SK-N-SH (cell line): ENCODE measurements at places on chromosomes 1 and 21. TPM values are rescaled to one million over a fixed set of nuclear protein-coding genes. Genes with fewer than 3 reads are reported as not detected.
A peak's percentile ranks its signal among the peaks of the same experiment; 100 is the strongest.

The C8B gene
- not detected in 2 replicates for polyA plus RNA-seq

The TCP10L gene
- polyA plus RNA-seq, result 0.08 and 0.33 TPM in 2 replicates

GRCh38 chr1:38235705-38236104 is 189.1 kb upstream of the POU3F1 start:
- H3K36me3 ChIP-seq, result no peaks in the 10 kb centered on the region
- no peak overlapping the region for H3K27ac ChIP-seq
- H3K4me3 ChIP-seq, result no peak overlapping the region
- DNase-seq, result no peak
- H3K27me3 ChIP-seq, result no peaks in the 10 kb centered on the region

DNA sequence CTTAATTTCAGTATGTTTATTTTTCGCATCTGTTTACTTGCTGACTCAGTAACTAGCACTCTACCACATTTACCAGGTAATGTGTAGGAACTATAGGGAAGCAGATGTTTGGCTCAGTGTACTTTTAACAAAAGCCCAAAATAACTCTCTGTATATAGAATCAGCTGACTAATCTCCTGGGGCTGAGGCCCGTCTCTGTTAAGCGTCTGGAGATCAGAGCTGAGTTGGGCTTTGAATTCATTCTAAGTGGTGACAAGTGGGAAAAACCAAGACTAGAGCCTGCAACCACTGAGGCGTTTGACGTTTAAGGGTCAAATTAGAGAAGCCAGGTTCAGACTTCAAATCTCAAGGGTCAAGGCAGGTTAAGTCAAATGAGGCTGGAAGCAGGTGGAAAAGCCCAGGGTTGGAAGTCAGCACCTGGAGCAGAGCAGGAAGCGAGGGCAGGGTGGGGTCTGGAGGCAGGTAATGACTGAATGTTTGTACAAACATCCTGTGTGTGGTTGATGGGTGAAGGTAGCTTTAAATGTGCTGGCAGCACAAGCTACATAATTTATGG is 56.8 kb upstream of the LYST start:
- no peaks in the 10 kb centered on the region for H3K36me3 ChIP-seq
- peaks cover 32% of the 10 kb centered on the region for H3K4me1 ChIP-seq
- no peak for DNase-seq

GRCh38 chr1:241413386-241413785 is 56.4 kb upstream of the RGS7 start:
- no peak overlapping the region for H3K4me3 ChIP-seq
- no peak overlapping the region for H3K27ac ChIP-seq
- no peak for DNase-seq
- H3K36me3 ChIP-seq, result no peaks in the 10 kb centered on the region

The UBE2U gene
- polyA plus RNA-seq, result not detected in 2 replicates

GRCh38 chr21:31798842-31799704 is 67.2 kb upstream of the SCAF4 start:
- H3K36me3 ChIP-seq, result no peaks in the 10 kb centered on the region
- H3K4me3 ChIP-seq, result no peak overlapping the region
- no peaks in the 10 kb centered on the region; the same call in 1 of the 2 replicates for H3K4me1 ChIP-seq
- no peak for DNase-seq

- H3K27ac ChIP-seq, result no peak overlapping the region; the same call in 1 of the 2 replicates
- H3K27me3 ChIP-seq, result no peaks in the 10 kb centered on the region
- no peaks in the 10 kb centered on the region; the same call in 1 of the 2 replicates for H3K4me1 ChIP-seq
- no peaks in the 10 kb centered on the region for H3K36me3 ChIP-seq
Observed at GRCh38 chr1:65494671-65495070, 74.2 kb downstream of the LEPR start.

The OR2T2 gene
- not detected in 2 replicates for polyA plus RNA-seq

DNA sequence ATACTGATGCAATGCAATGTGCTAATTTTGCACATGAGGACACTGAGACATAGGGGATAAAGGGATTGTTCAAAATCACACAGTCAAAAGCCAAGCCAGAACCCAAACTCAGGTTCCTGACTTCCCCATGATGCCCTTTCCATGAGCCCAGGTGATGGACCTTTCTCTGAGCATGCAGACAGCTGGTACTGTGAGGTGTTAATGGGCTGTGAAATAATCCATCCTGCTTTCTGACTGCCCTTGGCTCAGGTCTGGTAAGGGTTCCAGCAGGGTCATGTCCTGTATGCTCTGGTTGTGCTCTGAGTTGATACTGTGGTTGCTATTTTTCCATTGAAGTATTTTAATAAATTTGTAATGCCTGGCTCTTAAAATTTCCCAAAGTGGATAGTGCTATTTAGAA is 50.0 kb downstream of the CNIH3 start:
- H3K27ac ChIP-seq, result no peak overlapping the region
- H3K4me1 ChIP-seq, result no peaks in the 10 kb centered on the region
- no peaks in the 10 kb centered on the region for H3K27me3 ChIP-seq
- no peaks in the 10 kb centered on the region for H3K36me3 ChIP-seq
- H3K4me3 ChIP-seq, result no peak overlapping the region

The AQP10 gene
- polyA plus RNA-seq, result 0.02 and 0.13 TPM in 2 replicates

DNA sequence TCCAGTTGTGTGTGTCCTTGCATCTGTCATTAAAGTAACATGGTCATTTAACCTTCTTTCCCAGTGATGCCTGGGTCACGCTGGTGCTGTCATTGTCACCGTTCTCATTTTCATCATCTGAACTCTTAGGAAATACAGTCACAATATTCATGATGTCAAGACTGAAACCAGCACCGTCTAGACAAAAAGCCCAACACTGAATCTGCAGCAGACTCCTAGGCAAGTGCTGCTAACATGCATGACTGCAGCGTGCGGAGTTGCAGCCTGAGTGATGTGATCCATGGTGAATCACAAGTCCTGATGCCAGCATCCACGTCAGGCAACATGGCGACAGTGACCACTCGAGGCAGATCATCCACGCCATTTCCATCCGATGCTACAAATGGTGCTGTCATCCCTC is 37.6 kb downstream of the MRPL37 start:
- H3K27ac ChIP-seq, result no peak overlapping the region; the same call in 1 of the 2 replicates
- DNase-seq, result no peak
- peaks cover 34% of the 10 kb centered on the region for H3K36me3 ChIP-seq
- no peak overlapping the region for H3K4me3 ChIP-seq
- no peaks in the 10 kb centered on the region for H3K27me3 ChIP-seq
- no peaks in the 10 kb centered on the region for H3K4me1 ChIP-seq

DNA sequence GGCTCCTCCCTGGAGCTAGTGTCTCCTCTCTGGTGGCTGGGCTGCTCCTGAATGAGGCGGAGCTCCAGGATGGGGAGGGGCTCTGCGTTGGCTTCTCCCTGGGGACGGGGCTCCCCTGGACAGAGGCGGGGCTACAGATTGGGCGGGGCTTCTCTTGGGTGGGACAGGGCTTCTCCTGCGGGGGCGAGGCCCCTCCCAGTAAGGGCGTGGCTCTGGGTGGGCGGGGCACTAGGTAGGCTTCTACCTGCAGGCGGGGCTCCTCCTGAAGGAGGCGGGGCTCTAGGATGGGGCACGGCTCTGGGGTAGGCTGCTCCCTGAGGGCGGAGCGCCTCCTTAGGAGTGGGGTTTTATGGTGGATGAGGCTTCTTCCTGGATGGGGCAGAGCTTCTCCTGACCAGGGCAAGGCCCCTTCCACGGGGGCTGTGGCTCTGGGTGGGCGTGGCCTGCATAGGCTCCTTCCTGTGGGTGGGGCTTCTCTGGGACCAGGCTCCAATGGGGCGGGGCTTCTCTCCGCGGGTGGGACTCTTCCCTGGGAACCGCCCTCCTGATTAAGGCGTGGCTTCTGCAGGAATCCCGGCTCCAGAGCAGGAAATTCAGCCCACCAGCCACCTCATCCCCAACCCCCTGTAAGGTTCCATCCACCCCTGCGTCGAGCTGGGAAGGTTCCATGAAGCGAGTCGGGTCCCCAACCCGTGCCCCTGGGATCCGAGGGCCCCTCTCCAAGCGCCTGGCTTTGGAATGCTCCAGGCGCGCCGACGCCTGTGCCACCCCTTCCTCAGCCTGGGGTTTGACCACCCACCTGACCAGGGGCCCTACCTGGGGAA is 22.7 kb upstream of the ARF1 start:
- H3K27ac ChIP-seq, result no peak overlapping the region
- H3K4me1 ChIP-seq, result no peaks in the 10 kb centered on the region; the same call in 1 of the 2 replicates
- peaks cover 29% of the 10 kb centered on the region; the same call in 1 of the 2 replicates for H3K27me3 ChIP-seq
- H3K4me3 ChIP-seq, result peak overlapping the region; percentile 41; the same call in 1 of the 2 replicates

DNA sequence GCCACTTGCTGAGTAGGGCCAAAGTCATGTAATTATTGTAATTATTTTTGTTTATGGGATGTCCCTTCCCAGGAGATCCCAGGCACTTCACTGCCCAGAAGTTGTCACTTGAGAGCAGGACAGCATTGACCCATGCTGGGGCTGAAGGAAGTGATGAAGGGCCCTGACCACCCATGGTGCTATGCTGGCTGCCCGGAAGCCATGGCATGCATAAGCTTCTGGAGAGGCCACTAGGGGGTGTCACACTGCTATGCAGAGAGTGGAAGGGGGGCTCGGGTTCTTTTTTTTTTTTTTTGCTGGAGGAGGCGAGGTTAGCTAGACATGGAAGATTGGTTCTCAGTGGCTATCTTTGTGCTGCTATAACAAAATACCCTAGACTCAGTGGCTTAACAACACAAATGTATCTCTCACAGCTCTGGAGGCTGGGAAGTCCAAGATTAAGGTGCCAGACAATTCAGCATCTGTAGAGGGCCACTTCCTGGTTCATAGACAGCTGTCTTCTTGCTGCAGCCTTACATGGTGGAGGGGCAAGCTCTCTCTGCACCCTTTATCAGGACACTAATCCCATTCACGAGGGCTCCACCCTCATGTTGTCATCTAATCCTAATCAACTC is 84.9 kb downstream of the CNIH3 start:
- peak; percentile 44 for DNase-seq
- no peak overlapping the region for H3K27ac ChIP-seq
- H3K27me3 ChIP-seq, result no peaks in the 10 kb centered on the region
- H3K36me3 ChIP-seq, result peaks cover 3% of the 10 kb centered on the region; the same call in 1 of the 2 replicates

The HES2 gene
- 0.03 TPM in 2 replicates for polyA plus RNA-seq

The KLHL21 gene
- 9.0 and 12.5 TPM in 2 replicates for polyA plus RNA-seq

The LCE1A gene
- polyA plus RNA-seq, result not detected in 2 replicates

- DNase-seq, result no peak
- H3K27ac ChIP-seq, result no peak overlapping the region
- H3K36me3 ChIP-seq, result no peaks in the 10 kb centered on the region
- H3K27me3 ChIP-seq, result no peaks in the 10 kb centered on the region
- H3K4me3 ChIP-seq, result no peak overlapping the region
- no peaks in the 10 kb centered on the region for H3K4me1 ChIP-seq
Observed at GRCh38 chr1:34690269-34690668, 64.6 kb upstream of the GJB5 start.

The PLA2G2C gene
- not detected in 2 replicates for polyA plus RNA-seq

The METTL18 gene
- 1.7 and 2.3 TPM in 2 replicates for polyA plus RNA-seq

GRCh38 chr21:41121785-41122415 is 46.1 kb upstream of the BACE2 start:
- H3K27me3 ChIP-seq, result 0 out of 2 replicates have a peak, but pooled peaks cover 6% of the 10 kb centered on the region
- H3K4me3 ChIP-seq, result no peak overlapping the region
- H3K4me1 ChIP-seq, result no peaks in the 10 kb centered on the region
- H3K36me3 ChIP-seq, result no peaks in the 10 kb centered on the region

The CD101 gene
- polyA plus RNA-seq, result 0.08 and 0.16 TPM in 2 replicates

GRCh38 chr1:34140011-34140676 is 24.9 kb downstream of the CSMD2 start:
- no peaks in the 10 kb centered on the region for H3K27me3 ChIP-seq
- no peaks in the 10 kb centered on the region for H3K36me3 ChIP-seq
- H3K27ac ChIP-seq, result no peak overlapping the region
- no peaks in the 10 kb centered on the region for H3K4me1 ChIP-seq

- H3K27me3 ChIP-seq, result peaks cover 38% of the 10 kb centered on the region; the same call in 1 of the 2 replicates
- no peaks in the 10 kb centered on the region for H3K36me3 ChIP-seq
- peak; percentile 63 for DNase-seq
- no peak overlapping the region; the same call in 1 of the 2 replicates for H3K4me3 ChIP-seq
- H3K27ac ChIP-seq, result no peak overlapping the region
Observed at GRCh38 chr21:34693192-34693810, 24.5 kb downstream of the CLIC6 start.

The ZCCHC17 gene
- 25.8 and 33.8 TPM in 2 replicates for polyA plus RNA-seq

DNA sequence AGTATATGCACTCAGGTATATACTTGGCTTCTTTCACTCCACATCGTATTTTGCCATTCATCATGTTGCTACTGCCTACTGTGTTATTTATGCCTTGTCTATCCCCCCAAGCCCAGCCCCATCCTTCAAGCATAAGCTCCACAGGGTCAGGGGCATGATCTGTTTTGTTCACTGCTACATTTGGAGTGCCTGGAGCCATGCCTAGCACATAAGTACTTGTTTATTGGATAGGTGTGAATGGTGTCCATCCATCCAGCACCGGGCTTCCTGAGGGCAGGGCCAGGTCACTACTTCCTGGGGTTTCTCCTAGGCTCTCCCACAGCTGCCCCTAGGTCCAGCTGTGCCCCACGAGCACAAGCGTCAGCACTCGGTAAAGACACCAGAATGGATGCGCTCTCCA is 289.0 kb upstream of the VAMP3 start:
- H3K27me3 ChIP-seq, result no peaks in the 10 kb centered on the region
- DNase-seq, result no peak
- H3K4me1 ChIP-seq, result no peaks in the 10 kb centered on the region; the same call in 1 of the 2 replicates
- no peaks in the 10 kb centered on the region for H3K36me3 ChIP-seq
- no peak overlapping the region for H3K4me3 ChIP-seq

DNA sequence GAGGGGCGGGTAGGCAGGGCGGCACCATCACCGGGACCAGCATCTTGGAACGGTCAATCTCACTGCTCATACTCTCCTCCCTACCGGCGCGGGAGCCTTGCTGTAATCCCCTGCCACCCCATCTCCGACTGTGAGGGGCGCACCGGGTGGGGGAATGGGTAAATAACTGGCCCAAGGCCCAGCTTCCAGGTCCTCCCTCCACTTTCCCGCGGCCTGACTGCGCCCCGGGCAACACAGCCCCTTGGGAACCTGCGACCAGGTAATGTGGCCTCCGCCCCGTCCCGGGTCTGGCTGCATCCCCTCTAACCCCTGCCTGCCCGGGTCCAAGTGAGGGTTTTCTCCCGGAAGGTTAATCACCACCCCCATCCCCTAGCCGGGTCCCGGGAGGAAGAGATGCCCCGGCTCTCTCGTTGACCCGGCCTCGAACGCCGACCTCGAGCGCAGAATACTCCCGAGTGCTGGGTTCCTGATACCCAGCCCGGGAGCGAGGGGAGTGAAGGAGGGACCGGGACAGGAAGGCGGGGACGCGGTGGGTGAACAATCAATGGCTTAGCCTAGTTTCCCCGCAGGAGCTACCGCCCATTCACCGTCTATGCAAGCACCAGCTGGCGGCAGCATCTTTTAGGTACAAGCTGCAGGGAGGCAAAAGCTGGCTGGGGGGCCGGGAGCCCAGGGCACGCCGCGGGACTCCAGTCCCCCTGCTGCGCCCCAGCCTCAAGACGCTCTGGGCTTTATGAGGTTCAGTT is 5.9 kb upstream of the LHX9 start:
- H3K4me1 ChIP-seq, result no peaks in the 10 kb centered on the region
- H3K27me3 ChIP-seq, result no peaks in the 10 kb centered on the region
- peak overlapping the region; percentile 53; the same call in 1 of the 2 replicates for H3K4me3 ChIP-seq
- peak; percentile 52 for DNase-seq

GRCh38 chr21:46079352-46080170 is 18.4 kb upstream of the COL6A2 start:
- peak; percentile 92 for DNase-seq
- no peaks in the 10 kb centered on the region for H3K27me3 ChIP-seq
- no peaks in the 10 kb centered on the region for H3K36me3 ChIP-seq
